ENCODE measurements at places on chromosomes 1 and 21.

GRCh38 chr1:110048923-110049601 is 14.6 kb downstream of the STRIP1 start:
- DNase-seq, result no peak

DNA sequence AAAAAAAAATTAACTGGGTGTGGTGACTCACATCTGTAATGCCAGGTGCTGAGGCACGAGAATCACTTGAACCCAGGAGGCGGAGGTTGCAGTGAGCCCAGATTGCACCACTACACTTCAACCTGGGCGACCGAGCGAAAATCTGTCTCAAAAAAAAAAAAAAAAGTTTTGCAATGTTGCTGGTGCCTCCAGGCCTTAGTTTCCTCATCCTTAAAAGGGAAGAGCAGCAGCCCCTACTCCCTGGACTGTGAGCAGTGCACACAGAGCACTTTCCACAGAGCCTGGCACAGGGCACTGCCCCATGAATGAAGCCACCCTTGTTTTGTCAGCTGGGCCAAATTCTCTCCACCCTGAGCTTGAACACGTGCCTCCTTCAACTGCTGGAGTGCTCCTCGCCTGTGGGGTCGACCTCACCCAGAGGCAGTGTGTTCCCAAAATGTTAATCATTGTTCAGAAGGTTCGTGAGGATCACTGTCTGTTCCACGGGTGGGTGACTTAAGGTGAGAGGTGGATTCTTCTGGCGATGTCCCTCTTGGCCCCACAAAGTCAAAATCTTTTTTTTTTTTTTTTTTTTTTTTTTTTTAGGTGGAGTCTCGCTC is 152.1 kb upstream of the TMEM51 start:
- no peak for DNase-seq

GRCh38 chr21:42063571-42064521 is 7.3 kb upstream of the UMODL1 start:
- DNase-seq, result no peak

DNA sequence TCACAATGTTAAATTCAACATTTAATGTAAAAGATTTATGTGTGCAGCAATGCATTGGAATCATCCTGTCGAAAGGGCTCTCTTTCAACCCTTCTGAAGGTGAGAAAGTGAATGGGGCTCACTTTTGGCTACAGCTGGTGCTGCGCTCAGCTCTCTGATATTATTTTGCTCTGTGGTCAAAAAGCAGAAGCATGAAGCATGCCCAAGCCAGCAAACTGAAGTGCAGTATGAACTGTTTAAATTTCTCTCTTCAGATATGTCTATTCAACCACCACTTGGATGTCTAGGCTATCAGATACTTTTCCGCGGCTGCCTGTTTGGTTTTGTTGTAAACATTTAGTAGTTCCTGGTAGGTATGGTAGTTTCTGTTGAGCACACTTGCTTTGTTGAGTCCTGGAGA is 216.9 kb upstream of the TMPRSS15 start:
- no peak for DNase-seq

DNA sequence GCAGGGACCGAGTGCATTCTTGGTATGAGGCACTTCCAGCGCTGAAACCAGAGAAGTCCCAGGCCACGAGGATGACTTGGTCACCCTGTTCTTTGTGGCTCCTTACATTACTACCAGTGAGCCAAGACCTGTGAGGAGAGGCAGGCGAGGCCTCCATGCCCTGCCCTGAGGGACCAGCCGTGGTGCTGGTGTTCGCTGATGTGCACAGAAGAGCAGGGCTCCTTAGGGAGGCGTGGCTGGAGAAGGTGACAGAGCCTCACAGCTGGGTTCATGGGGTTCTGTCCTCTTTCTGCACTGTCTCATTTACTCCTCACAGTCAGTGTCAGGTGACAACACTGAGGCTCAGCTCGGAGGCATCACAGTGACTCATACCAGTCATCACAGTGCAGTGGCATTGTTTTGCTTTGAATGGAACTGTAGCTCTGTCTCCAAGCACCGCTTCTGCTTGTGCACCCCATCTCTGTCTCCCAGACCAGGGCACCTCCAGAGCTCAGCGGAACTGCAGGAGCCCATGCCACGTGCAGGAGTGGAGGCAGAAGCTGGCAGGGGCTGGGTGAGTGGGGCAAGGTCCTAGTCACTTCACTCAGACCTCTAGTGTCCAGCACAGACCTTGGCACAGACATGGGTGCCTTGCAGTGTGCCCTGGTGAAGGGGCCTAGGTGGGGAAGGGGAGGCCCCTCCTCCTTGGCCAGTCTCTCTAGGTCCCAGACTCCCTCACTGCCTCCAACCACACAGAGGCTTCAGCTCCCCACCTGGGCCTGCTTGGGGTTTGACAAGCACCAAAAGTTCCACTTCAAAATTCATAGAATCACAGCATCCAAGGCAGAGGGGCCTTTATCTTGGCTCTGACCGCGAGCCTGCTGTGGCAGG is 310.9 kb downstream of the MATN1 start:
- DNase-seq, result no peak

DNA sequence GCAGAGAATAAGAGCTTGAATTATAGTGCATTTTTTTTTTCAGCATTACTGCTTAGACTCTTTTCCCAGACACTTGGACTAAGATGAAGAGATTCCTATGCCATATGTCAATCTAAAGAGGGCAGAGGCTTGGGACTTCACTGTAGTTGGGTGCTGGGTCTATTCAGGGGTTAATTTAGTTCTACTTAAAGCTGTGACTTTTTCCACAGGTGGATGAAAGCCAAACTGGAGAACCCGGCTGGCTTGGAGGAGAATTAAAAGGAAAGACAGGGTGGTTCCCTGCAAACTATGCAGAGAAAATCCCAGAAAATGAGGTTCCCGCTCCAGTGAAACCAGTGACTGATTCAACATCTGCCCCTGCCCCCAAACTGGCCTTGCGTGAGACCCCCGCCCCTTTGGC is 104.8 kb downstream of the ATP5PO start:
- DNase-seq, result no peak

DNA sequence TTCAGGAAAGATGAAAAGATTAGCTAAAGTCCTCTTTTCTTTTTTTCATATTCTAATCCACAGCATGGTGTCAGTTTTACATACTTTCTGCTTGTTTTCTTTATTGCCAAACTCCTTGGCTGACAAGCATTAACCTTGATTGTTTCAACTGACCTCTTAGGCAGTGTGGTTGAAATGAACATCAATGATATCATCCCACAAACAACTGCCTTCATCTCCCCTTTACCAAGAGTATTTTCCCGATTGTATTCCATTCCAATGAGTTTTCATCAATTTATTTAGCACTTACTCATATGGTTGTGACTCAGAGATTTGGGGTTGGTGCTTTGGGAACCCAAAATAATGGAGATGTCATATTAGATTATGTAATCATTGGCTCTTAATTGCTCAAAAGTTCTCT is 71.8 kb downstream of the SPAG17 start:
- no peak for DNase-seq

GRCh38 chr1:173628888-173629287 is 6.2 kb upstream of the TEX50 start:
- DNase-seq, result no peak

- DNase-seq, result no peak
Observed at GRCh38 chr1:37174341-37174740, 140.0 kb upstream of the GRIK3 start.

DNA sequence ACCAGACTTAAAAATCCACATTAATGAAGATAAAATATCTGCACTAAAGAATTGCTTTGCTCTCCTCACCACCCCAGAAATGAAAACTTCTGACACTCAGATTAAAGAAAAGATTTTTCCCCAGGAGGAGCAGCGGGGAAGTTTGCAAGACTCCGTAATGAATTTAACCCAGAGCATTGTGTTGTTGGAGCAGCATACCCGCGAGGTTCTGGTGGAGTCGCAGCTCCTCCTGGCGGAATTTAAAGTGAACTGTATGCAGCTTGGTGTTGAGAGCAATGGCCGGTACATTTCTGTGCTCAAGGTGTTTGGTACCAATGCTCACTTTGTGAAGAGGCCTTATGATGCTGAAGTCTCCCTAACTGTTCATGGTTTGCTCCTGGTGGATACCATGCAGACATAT is 46.4 kb downstream of the VPS13D start:
- DNase-seq, result no peak

- DNase-seq, result no peak
Observed at GRCh38 chr1:34361781-34362357, 185.2 kb downstream of the C1orf94 start.

DNA sequence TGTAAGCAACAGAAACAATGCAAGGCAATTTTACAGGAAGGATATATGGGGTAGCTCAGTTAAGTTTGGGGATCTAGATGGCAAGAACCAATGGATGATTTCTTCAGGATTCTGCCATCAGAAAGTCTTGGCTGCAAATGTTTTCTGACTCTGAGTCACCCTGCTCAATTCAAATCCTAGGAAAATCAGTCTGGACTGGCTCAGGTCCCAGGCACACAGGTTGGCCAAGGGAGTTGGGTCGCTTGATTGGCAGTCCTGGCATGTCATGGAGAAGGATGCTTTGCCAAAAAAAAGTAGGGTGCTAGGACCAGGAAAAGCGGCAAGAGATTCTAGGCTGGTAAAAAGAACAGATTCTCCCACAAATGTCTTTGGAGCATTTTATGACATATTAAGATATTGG is 28.9 kb upstream of the S1PR1 start:
- DNase-seq, result peak; percentile 55

DNA sequence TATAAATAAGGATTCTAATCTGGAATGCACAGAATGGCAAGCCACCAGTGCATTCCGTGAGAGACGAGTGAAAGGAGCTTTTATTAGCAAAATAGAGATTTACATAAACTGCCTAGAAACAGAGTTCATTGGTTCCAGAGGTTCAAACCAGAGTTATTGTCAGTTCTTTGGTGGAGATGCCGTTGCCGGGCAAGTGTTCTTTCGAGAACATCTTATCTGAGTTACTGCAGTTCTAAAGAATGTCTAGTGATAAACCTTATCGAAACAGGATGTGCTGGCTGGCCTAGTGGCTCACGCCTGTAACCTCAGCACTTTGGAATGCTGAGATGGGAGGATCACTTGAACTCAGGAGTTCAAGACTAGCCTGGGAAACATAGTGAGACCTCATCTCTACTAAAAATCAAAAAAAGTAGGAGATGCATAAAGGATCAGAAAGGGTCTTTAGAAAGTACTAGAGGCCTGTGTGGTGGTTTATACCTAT is 19.9 kb upstream of the EVI5 start:
- DNase-seq, result no peak

GRCh38 chr1:54118704-54119103 is 34.1 kb downstream of the CDCP2 start:
- DNase-seq, result no peak

GRCh38 chr1:108828074-108828961 is 28.6 kb downstream of the AKNAD1 start:
- peak; percentile 85 for DNase-seq

- no peak for DNase-seq
Observed at GRCh38 chr1:184514447-184514846, 127.6 kb downstream of the C1orf21 start.
